ENCODE measurements at places on chromosomes 2 and 18.

DNA sequence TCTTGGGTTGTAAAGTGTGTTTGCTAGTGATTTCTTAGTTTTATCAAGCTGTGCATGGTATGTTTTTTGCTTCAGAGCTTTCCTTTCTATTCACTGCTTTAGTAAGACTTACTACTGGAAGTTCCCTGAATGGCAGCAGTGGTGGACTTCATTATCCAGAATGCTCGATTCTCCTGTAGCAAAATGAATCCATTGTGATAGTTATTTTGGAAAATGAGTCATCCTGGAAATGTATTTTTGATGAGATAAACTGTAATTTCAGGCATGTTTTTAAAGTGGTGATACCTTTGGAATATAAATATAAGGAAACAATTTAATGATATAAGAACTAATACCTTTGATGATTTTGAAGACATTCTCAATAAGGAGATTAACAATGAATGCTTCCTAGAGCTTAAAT lies 387.1 kb downstream of the PTPRM start:
- peaks cover 8% of the 10 kb centered on the region for H3K4me1 ChIP-seq
- no peak overlapping the region for H3K4me3 ChIP-seq
- no peak for DNase-seq
- H3K27me3 ChIP-seq, result no peaks in the 10 kb centered on the region

- no peaks in the 10 kb centered on the region for H3K27me3 ChIP-seq
- H3K4me3 ChIP-seq, result no peak overlapping the region
- H3K27ac ChIP-seq, result no peak overlapping the region
- H3K4me1 ChIP-seq, result peaks cover 7% of the 10 kb centered on the region
- no peak for DNase-seq
- no peaks in the 10 kb centered on the region for H3K36me3 ChIP-seq
Measured at GRCh38 chr2:6510532-6510931, 355.2 kb downstream of the CMPK2 start.

DNA sequence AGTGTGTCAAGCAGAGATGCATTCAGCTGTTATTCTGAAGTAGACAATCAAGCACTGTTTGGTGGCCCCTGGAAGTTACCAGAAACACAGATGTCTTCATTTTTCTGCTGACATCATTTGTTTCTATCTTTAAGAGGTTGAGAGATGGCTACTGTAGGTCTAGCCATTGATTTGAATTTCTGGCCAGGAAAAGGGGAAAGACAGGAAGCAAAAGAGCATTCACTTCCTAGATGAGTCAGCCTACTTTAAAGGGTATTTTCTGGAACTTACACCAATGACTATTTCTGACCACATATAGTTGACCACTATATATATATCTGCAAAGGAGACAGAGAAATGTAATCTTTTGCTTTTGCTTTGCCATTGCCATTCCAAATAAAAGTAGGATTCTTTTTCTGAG lies 900.1 kb upstream of the SOX11 start:
- H3K4me3 ChIP-seq, result no peak overlapping the region
- no peaks in the 10 kb centered on the region for H3K4me1 ChIP-seq
- H3K27me3 ChIP-seq, result no peaks in the 10 kb centered on the region
- no peak overlapping the region for H3K27ac ChIP-seq
- DNase-seq, result no peak
- H3K36me3 ChIP-seq, result no peaks in the 10 kb centered on the region

DNA sequence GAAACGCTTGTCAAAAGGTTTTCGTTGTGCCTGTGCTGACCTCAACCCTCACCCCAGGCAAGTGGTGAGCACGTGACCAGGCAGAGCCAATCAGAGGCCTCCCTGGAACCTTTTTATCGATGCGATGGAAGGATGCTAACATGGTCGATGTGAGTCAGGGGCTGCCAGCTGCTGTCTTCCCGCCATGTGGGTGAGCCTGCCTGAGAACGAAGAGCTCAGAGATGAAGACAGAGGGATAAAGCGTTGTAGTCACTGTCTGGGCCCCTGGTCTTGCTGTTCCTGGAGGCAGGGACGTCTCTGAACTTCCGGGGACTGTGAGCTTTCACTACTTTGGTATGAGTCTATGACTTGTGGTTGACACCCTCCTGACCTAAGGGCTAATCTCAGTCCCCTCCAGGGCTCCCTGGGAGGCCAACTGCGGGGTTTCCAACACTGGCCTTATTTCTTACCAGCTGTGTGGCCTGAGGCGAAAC lies 18.6 kb downstream of the DNMT3A start:
- no peak overlapping the region for H3K4me3 ChIP-seq
- peaks cover 18% of the 10 kb centered on the region for H3K4me1 ChIP-seq
- H3K36me3 ChIP-seq, result peaks cover 12% of the 10 kb centered on the region
- H3K27me3 ChIP-seq, result no peaks in the 10 kb centered on the region
- H3K27ac ChIP-seq, result no peak overlapping the region

DNA sequence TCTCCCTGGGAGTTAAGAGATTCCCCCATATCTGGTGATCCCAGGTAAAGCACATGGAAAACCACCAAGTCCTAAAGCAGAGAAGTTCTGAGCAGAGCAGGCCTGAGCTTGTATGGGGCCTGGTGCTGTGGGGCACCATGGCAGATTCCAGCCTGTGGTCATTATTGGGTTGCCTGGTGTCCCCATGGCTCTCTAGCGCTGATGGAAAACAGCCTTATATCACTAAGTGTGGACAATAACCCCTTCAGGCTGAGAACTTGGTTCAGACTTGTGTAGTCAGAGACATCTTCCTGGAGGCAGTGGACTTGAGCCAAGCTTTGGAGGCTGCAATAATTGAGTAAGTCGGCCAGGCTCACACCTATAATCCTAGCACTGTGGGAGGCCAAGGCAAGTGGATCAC lies 96.8 kb downstream of the MCFD2 start:
- H3K27me3 ChIP-seq, result no peaks in the 10 kb centered on the region
- H3K27ac ChIP-seq, result no peak overlapping the region
- H3K4me1 ChIP-seq, result no peaks in the 10 kb centered on the region

DNA sequence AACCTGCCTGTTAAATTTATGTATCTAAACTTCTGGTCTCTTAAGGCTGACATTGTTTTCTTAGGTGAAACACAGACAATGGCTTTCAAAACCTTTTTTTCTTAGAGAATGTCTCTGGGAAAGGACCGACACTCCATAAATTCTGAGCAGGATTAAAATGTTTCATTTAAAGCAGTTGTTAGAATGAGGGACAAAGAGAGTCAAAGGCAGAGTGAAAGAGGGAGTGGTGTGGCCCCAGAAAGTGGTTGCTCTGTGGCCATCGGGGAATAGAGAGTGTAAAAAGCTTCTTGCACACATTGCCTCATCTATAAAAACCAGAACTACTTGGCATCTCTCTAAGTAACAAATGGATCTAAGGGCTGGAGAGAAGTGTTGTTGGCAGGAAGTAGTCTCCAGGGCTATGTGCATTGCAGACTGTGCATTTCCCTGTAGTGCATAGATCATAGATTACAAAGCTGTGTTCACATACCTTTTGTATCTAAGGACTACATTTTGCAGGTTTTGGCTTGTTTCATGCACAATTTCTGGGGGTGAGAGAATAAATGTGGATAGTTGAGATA lies 3.6 kb downstream of the RPRM start:
- peaks cover 57% of the 10 kb centered on the region for H3K27me3 ChIP-seq
- peaks cover 5% of the 10 kb centered on the region for H3K36me3 ChIP-seq
- peaks cover 21% of the 10 kb centered on the region for H3K4me1 ChIP-seq

DNA sequence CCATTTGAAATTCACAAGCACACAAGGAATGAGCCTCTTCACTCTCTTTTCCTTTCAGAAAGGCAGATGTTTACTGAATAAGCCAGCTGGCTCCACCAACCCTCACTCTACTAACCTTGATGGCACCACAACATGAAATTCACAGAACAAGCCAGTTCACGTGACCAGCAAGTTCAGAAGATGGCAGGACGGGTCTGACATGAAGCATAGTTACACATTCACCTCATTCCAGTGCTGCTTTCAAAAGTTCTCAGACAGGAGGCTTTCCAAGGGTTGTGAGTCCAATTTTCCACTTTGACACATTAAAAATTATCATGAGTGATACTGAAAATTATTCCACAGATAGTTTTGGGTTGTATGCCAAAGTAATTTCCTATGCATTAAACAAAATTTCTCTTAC lies 74.2 kb upstream of the MBOAT2 start:
- no peak overlapping the region for H3K27ac ChIP-seq
- no peaks in the 10 kb centered on the region for H3K27me3 ChIP-seq
- no peaks in the 10 kb centered on the region for H3K36me3 ChIP-seq
- no peak for DNase-seq

GRCh38 chr2:17959833-17960232 lies 81.4 kb downstream of the KCNS3 start:
- peaks cover 23% of the 10 kb centered on the region for H3K27me3 ChIP-seq
- peaks cover 7% of the 10 kb centered on the region for H3K4me1 ChIP-seq
- no peak overlapping the region for H3K4me3 ChIP-seq
- no peak for DNase-seq

DNA sequence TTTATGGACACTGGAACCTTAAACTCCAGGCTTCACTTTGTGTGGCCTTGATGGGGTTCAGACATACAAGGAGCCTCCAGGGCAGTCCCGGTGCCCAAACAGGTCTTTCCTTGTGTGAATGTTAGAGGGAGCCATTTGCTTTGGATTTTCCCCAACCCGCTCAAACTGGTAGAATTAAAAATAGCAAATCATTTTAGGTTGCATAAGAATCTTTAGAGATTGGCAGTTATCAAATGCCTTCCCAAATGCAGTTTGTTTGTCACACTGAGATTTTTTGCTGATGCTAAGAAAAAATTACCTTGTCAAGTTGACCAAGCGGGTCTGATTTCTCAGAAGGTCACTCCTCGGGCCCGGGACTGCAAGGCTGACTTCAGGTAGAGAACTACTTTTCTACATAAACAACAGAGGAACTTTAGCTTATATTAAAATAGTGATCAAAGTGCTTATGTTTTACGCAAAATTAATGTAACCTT lies 36.4 kb downstream of the ATP6V1C2 start:
- H3K4me1 ChIP-seq, result peaks cover 5% of the 10 kb centered on the region
- H3K27ac ChIP-seq, result no peak overlapping the region
- no peak overlapping the region for H3K4me3 ChIP-seq
- no peak for DNase-seq
- no peaks in the 10 kb centered on the region for H3K36me3 ChIP-seq

DNA sequence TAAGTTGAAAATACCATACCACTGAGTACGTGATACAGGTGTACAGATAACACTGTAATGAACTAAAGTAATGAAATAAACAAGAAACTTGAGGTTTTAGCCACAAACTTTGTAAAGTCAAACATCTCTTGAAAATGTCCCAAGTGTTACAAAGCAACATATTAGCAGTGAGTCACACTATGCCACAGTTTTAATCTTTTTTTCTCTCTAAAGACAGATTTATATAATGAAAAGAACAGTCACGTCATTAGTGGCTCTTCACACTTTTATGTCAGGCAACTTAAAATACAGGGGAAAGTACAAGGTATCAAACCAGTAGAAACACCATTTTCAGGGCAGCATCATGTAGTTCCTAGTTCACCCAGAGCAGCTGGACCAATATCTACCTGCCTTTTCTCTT lies 42.1 kb downstream of the RAPH1 start:
- peak; percentile 21 for DNase-seq
- no peaks in the 10 kb centered on the region for H3K27me3 ChIP-seq
- no peaks in the 10 kb centered on the region for H3K36me3 ChIP-seq
- H3K4me1 ChIP-seq, result no peaks in the 10 kb centered on the region

GRCh38 chr2:202317080-202317857 lies 51.7 kb downstream of the NOP58 start:
- no peaks in the 10 kb centered on the region for H3K27me3 ChIP-seq
- peak; percentile 63 for DNase-seq
- H3K27ac ChIP-seq, result no peak overlapping the region
- H3K36me3 ChIP-seq, result peaks cover 17% of the 10 kb centered on the region

DNA sequence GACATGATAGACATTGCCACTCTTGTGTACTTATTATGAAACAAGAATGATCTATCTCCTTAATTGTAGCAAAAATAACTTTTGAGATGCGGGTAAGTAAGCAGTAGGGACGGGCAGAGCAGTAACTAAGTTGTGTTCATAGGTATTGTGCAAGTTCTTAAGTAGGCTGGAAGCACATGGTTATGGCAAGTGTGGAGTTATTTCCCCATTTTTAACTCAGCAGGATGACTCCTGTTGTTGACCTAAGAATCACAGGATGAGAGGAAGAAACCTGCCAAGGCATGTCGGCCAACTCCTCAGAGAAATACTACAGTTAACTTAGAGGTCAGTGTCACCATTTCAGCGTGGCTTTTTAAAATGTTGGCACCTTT lies 51.1 kb upstream of the FN1 start:
- H3K27ac ChIP-seq, result no peak overlapping the region
- H3K36me3 ChIP-seq, result no peaks in the 10 kb centered on the region
- DNase-seq, result no peak
- no peaks in the 10 kb centered on the region for H3K27me3 ChIP-seq
- no peaks in the 10 kb centered on the region for H3K4me1 ChIP-seq

GRCh38 chr2:7348761-7349160 lies 431.5 kb downstream of the RNF144A start:
- no peak for DNase-seq
- H3K4me3 ChIP-seq, result no peak overlapping the region
- H3K4me1 ChIP-seq, result no peaks in the 10 kb centered on the region
- H3K36me3 ChIP-seq, result no peaks in the 10 kb centered on the region
- H3K27ac ChIP-seq, result no peak overlapping the region
- no peaks in the 10 kb centered on the region for H3K27me3 ChIP-seq

DNA sequence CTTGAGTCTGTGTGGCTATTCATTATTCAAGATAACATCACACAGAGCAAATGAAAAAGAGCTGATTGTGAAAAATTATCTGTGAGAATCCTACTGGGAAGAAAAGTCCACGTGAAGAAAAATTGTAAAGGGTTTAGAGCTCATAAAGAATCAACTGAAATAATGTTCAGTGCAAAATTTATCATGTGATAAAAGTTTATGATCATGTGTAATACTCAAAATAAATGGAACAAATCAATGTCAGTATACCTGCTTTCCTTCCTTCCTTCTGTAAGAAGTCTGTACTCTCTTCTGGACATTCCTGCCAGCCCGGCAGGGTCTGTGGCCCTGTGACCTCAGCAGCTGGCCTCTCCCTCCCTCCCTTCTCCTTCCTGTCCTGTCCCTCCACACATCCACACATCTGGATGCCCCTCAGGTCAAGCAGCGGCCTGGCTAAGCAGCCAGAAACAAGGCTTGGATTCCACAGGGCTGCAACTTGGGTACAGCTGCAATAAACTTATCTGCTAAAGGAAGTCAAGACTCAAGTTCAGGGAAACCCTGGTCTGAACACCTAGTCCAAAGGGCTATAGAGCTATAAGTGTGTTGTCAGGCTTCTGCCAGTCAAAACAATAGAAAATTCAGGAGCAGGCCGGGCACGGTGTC lies 172.1 kb downstream of the MREG start:
- no peaks in the 10 kb centered on the region for H3K27me3 ChIP-seq
- no peaks in the 10 kb centered on the region for H3K36me3 ChIP-seq
- no peak for DNase-seq
- H3K4me1 ChIP-seq, result peaks cover 3% of the 10 kb centered on the region
- no peak overlapping the region for H3K4me3 ChIP-seq

DNA sequence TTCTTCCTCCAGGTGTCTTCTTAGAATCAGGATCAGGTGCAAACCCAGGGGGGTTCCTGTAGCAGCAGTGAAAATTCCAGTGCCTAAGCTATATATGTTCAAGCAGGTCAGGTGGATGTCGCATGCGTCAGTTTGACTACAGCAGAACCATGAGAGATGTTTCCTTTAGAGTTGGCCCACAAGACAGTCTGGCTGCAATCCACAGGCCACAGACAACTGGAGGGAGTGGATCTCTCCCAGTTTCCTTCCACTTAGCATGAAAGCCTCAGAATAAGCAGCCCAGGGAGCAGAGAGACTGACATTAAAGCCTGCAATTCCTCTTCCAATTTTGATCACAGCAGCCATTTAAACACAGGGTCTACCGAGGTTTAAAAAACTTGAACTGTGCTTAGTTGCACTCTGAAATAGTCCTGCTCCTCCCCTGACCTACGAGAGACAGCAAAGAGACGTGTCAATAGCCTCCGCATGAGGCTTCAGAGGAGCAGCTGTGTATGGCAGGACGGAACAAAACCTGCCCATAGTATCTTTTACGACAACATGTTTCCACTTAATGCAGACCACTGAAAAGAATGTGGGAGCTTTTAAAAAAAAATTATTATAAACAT lies 988 bp upstream of the KCNE4 start:
- peak overlapping the region; percentile 85 for H3K4me3 ChIP-seq
- no peak overlapping the region for H3K27ac ChIP-seq
- H3K4me1 ChIP-seq, result peaks cover 8% of the 10 kb centered on the region
- peak; percentile 67 for DNase-seq
